ENCODE measurements at places on chromosomes 5 and 9.

GRCh38 chr5:37751227-37751626 is 88.6 kb downstream of the GDNF start:
- DNase-seq, result no peak

DNA sequence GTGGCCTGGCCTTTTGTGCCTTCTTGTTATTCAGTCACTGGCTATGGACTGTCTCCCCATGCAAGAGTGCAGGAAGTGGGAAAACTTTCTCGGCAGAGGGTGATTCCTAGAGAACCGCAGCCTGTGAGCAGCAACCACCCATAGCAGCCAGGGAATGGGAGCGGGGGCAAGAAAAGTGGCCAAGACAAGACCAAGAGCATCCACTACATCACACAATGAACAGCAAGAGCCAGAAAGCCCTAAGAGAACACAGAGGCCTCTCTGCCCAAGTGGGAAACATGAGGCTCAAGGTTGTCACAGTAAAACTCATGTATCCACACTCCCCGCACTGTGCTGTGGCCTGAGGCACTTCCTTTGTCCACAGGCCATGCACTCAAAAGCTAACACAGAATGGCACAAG is 129.1 kb upstream of the FSTL4 start:
- no peak for DNase-seq

- no peak for DNase-seq
Observed at GRCh38 chr5:124956471-124957029, 210.1 kb upstream of the ZNF608 start.

DNA sequence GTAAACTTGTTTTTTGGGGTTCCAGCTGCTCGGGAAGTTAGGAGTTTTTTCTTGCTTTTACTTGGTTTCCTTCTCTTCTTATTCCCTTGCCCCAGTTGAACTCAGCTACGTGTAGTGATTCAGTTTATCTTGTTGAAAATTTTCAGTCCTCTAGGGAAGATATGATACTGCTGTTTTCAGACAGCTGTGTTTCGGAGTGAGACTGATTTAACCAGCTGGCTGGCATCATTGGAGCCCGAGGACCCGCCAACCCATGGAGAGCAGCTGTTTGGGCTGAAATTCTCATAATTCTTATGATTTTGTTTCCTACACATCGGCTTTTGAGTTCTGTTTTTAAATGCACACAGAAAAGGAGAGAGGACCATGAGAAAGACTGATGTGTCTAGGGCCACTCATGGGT is 271.5 kb downstream of the NR3C1 start:
- no peak for DNase-seq

- no peak for DNase-seq
Observed at GRCh38 chr5:56479696-56480077, 246.6 kb upstream of the ANKRD55 start.

GRCh38 chr5:3642231-3642630 is 46.6 kb downstream of the IRX1 start:
- no peak for DNase-seq

GRCh38 chr5:58902305-58902704 is 319.4 kb downstream of the RAB3C start:
- DNase-seq, result no peak

- no peak for DNase-seq
Observed at GRCh38 chr5:172754596-172755356, 16.2 kb downstream of the DUSP1 start.

GRCh38 chr5:67209141-67209771 is 12.7 kb upstream of the CD180 start:
- DNase-seq, result no peak

DNA sequence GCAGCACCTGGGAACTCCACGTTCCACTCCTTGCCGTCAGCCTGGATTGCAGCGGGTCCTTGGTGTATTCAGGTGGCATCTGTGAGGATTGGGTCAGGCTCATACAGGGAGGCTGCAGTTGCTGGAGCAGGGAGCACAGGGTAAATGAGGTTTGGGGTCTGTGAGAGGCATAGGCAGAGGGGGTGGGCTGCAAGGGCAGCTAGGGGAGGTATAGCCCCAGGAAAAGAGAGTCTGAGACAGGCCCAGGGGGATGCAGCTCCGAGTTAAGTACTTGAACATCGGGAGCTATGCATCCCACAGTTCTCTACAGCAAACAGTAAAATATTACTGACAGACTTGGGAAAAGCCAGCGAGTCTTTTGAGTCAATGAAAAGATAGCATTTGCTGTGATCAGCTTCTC is 101.6 kb downstream of the TRIO start:
- no peak for DNase-seq

DNA sequence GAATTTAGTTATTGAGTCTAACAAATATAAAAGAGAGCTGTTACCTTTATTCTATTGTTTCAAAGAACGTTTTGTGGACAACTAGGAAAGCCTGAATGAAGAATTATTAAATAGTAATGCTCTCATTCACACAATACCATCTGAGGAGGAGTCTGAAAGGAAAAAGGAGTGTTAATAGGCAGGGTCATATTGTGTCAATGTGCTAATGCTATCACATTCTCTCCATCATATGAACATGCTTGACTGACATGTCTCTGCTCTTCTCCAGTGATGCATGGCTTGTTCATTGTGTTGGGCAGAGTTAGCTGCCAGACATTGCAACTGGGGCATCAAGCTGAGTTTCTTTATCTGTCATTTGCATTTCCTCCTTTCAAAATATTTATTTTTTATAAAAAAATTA is 1578.0 kb downstream of the MAT2B start:
- DNase-seq, result no peak

DNA sequence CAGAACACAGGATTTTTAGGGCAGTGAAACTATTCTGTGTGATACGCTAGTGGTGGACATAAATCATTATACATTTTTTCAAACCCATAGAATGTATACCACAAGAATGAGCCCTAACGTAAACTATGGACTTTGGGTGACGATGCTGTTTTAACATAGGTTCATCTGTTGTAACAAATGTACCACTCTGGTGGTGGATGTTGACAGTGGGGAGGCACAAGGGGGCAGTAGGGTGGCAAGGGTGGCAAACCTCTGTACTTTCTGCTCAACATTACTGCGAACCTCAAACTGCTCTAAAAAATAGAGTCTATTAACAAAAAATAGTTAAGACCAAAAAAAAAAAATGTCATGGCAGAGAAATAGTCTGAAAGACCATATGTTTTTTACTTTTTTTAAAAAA is 9.1 kb upstream of the MVB12B start:
- DNase-seq, result no peak

GRCh38 chr5:177994561-177995190 is 1.4 kb downstream of the PROP1 start:
- no peak for DNase-seq

GRCh38 chr9:5632540-5632939 is 3.6 kb downstream of the RIC1 start:
- no peak for DNase-seq

- DNase-seq, result no peak
Observed at GRCh38 chr5:32628049-32628844, 42.9 kb downstream of the SUB1 start.

- DNase-seq, result no peak
Observed at GRCh38 chr5:66553916-66554575, 42.1 kb upstream of the MAST4 start.

- no peak for DNase-seq
Observed at GRCh38 chr5:176730815-176731475, 79.4 kb upstream of the UNC5A start.

- DNase-seq, result no peak
Observed at GRCh38 chr5:31701642-31702299, 62.8 kb downstream of the PDZD2 start.

GRCh38 chr5:72377910-72378638 is 57.9 kb downstream of the PTCD2 start:
- no peak for DNase-seq

DNA sequence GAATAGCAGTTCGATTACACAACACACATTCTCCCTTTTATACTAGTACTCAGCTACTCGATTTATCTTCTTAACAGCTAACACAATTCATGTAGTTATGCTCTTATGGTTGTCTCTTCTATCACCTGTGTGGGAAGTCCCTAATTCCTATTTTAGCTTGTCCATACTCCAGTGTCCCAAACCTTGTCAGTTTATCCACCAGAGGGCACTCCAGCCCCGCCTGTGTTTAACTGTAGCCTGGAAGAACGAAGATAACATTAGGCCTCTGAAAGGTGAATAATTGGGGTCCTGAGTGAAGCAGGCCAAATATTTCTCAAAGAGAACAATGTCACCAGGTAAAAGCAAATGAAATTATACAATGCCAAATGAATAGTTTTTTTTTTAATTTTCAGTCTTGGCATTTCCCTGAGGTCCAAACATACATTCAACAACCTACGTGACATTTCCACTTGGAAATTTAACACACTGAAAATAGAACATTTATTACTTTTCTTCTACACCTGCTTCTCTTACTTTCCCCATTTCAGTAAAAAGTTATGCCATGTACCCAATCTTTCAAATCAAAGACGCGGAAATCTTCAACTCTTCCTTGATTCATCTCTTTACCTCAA is 560.7 kb downstream of the HTR1A start:
- no peak for DNase-seq

- no peak for DNase-seq
Observed at GRCh38 chr5:43215073-43215631, 23.1 kb downstream of the NIM1K start.

DNA sequence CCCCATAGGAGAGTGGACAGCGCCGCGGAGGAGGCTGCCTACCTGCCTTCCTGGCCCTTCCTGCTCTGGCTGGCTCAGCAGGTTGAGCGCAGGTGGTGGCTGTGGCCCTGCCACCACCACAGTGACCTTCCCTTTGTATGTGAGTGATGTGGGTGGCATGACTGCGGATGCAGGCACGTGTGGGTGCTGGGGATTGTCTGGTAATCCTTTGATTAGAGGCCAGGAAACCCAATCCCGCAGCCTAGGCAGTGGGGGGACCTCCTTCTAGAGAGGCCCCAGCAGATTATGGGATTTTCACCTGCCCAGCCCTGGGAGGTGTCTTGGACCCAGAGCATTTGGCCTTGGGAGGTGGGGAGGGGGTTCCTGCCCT is 16.5 kb downstream of the RXRA start:
- DNase-seq, result no peak

- no peak for DNase-seq
Observed at GRCh38 chr9:21154018-21154608, 12.3 kb downstream of the IFNA21 start.

- DNase-seq, result no peak
Observed at GRCh38 chr5:171336521-171337209, 27.6 kb downstream of the TLX3 start.

GRCh38 chr5:51395245-51395644 is 12.0 kb downstream of the ISL1 start:
- no peak for DNase-seq

DNA sequence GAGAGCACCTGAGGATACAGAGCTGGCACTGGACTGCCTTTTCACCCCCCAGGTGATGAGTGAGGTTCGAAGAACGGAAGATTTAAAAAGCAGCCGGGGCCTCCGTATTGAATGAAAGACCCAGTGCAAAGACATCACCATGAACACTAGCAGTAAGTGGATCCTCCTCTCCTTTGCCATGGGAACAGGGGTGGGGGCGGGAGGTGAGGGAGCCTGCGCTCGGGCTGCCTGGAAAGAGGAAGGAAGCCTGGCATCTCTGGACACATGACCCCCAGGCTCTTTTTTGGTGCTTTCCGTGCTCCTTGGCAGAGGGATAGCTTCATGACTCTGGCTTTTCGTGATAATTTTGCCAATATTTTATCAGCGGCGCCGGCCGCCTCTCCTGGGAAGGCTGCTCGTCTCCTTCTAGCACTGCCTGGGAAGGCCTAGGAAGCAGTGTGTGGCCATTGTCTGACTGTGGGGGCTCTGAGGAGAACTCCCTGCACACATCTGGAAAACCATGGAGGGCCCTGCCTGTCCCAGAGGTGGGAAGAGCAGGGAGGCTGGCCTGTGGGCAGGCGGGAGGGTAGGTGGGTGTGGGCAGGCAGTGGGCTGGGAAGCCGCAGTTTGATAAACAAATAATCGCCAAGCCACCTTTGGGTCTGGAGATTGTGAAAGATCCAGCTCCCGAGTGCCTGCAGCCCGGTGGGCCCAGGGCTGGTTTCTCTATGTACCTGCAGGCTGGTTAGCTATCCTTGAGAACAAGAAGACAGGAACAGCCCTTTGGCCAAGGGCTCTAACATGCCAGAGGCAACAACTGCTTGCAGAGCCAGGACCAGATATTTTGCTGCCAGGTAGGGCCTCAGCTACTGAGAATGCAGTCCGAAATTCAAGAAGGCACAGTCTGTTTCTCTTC is 911 bp downstream of the ABLIM3 start:
- no peak for DNase-seq

- DNase-seq, result no peak
Observed at GRCh38 chr9:107976767-107977166, 487.2 kb upstream of the KLF4 start.

DNA sequence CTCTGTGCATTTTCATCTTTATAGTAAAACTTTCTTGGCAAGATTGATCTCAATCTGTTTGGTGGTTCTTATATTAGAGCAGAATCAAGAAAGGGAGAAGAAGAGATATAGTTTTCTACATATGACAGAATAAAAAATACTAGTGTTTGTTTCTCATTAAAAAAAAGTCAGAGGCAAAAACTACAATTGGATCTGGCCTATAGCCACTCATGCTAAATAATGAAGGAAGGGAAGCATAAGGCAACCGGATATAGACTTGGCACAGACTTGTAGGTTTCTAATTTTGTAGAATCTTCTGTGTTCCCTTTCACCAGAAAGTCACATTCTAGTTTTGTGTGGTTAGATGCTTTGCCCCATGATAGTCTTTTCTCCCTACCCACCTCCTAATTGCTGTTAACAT is 306.2 kb downstream of the PIK3R1 start:
- DNase-seq, result no peak

DNA sequence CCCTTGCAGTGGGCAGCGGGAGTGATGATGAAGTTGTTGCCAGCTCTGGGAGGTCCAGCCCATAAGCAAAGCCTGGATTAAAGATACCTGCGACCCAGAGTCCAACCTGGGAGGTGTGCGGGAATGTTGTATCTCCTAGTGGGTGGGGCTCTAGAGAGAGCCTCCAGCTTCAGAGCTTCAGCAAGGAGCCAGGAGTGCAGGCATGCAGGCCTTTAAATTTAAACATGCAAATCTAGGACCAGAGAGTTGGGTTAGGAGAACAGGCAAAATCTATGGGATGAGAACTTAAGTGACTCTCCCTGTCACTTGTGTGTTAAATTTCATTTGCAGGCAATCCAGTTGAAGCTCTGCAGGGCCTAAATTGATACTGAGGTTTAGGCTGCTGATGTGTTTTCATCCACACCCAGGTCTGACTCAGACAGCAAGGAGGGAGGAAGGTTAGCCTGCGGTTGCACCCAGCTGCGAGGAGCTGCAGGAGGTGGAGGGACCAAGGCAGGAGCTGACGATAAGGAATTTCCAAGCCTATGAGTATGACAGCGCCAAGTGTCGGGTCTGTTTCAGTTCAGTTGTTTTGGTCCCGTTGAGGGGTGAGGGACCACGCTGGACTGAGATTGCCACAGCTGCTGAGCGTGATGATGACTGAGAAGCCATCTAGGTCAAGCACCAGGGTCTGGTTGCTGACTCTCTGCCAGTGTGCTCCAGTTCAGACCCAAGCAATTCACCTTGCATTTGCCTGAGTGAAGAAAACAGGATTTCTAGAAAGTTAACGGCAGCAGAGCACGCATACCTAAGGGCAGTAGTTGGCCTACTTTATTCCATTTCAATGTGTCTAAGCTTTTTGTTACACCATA is 243.0 kb downstream of the ICE1 start:
- no peak for DNase-seq

- DNase-seq, result no peak
Observed at GRCh38 chr5:125002727-125003598, 256.5 kb upstream of the ZNF608 start.
